Left lobe of liver (tissue), 2 donors: ENCODE measurements at places on chromosomes 2 and 18. TPM values are rescaled to one million over a fixed set of nuclear protein-coding genes. Genes with fewer than 3 reads are reported as not detected.

- DNase-seq, result no peak
Measured at GRCh38 chr2:241080405-241081189, 21.5 kb downstream of the MTERF4 start.

GRCh38 chr18:32618546-32618945, 147.9 kb upstream of the GAREM1 start:
- DNase-seq, result no peak

- no peak for DNase-seq
Measured at GRCh38 chr2:129849559-129850160, 129.8 kb upstream of the RAB6C start.

DNA sequence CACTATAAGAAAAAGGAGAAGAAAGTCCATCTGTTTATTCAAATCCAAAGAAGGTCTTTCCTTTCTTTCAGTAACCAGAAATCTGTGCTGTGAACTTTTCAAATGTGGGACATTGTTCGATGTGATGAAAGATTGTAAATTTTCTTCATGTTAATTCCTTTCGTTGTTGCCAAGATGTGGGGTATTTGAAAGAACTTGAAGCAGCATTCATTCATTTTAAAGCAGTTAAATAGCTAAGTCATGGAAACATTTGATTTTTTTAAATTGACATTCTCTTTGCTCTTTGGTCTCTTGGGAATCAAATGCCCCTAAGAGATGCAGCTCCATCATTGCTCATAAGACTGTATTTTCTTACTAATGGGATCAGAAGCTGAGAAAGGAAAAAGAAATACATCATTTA, 93.7 kb upstream of the EHBP1 start:
- no peak for DNase-seq

- DNase-seq, result no peak
Measured at GRCh38 chr18:61448316-61448715, 115.1 kb downstream of the CDH20 start.

GRCh38 chr2:59654710-59655109, 898.7 kb downstream of the BCL11A start:
- no peak for DNase-seq

GRCh38 chr2:64675860-64676259, 22.1 kb upstream of the SERTAD2 start:
- DNase-seq, result no peak

GRCh38 chr2:235804676-235805075, 310.8 kb downstream of the AGAP1 start:
- no peak for DNase-seq

- DNase-seq, result no peak
Measured at GRCh38 chr18:35971661-35972196, 750 bp upstream of the RMP24 start.

DNA sequence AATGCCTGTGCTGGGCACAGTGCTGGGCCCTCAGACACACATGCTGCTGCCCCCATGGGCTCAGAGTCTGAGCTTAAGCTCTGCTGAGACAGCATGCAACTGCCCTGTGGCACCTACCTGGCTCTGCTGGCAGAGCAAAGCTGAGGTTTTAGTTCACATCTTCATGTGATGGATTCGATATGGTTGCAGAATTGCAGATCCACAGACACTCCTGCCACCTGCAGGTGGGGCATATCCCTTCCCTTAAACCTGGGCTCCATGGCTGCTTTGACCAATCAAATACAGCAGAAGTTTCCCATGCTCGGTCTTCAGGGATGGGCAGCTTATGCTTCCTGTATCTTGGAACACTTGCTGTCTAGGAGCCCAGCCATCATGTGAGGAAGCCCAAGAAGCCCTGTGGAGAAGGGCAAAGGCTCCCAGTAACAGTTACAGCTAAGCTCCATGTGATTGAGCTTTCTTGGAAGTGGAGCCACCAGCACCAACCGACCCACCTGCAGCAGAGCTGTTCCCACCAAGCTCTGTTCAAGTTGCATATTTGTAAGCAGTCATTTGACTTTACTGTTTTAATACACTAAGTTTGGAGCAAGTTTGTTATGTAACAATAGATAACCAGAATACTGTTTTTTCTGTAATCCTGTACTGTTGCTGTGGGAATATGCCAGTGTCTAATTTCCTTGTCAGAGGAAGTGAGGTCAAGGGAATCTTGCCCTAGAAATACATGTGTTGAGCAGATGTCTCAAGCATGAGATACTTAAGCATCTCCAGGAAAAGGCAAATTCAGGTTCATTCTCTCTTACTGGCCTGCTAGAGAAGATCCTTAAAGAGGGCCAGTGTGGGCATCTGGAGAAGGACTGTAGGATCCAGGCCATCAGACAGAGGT, 79.3 kb downstream of the SH3RF3 start:
- peak; percentile 24 for DNase-seq

GRCh38 chr18:70337139-70337972, 48.5 kb downstream of the SOCS6 start:
- no peak for DNase-seq

DNA sequence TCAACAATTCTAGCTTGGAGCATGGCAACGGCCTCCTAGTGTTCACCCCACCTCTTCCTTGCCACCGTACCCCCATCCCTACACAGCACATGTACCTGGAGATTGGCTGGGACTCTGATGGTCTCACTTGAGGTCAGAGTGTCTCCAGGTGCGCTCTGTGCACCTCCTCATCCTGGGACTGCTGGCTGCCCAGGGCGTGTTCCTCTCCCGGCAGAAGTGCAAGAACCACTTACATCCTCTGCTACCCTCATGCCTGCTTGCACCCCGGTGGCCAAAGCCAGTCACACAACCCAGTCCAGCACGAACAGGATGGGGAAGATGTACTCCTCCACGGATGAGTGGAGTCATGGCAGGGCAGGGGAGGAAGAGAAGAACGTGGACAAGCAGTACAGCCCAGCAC, 151.5 kb downstream of the ASB1 start:
- DNase-seq, result no peak

GRCh38 chr2:16629770-16630169, 35.9 kb downstream of the CYRIA start:
- no peak for DNase-seq

DNA sequence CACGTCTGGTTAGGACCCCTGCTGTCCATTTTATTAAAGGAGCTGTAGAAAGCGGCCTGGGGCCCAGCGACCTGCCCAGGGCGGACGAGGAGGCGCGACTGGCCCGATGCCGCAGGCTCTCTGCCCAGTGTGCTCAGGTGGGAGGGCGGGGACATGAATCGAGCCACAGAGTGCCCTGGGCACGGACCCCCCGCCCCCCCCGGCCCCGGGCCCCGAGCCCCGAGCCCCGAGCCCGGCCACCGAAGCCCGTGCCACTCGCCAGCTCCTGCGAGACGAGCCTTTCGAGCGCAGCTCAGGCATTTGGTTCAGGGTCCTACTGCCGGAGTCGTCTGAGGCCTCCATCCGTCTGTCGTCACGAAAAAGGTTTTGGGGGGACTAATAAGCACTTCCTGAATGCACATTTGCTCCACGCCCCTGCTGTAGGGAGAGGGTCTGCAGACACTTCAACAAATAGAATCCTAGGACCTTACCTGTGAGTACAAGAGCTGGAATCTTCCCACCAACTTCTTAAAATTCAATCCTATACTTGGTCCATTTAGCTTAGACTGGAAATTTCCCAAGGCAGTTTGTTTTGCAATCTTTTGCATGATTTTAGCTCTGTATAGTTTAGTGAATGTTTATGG, 602 bp upstream of the ADAM17 start:
- DNase-seq, result no peak

GRCh38 chr2:120675460-120676130, 60.1 kb upstream of the GLI2 start:
- DNase-seq, result peak; percentile 76

GRCh38 chr2:25320077-25320476, 21.6 kb downstream of the DNMT3A start:
- DNase-seq, result no peak

- no peak for DNase-seq
Measured at GRCh38 chr18:2258954-2259353, 312.4 kb downstream of the METTL4 start.

GRCh38 chr18:75207310-75208154, 1.4 kb downstream of the PTGR3 start:
- no peak for DNase-seq

DNA sequence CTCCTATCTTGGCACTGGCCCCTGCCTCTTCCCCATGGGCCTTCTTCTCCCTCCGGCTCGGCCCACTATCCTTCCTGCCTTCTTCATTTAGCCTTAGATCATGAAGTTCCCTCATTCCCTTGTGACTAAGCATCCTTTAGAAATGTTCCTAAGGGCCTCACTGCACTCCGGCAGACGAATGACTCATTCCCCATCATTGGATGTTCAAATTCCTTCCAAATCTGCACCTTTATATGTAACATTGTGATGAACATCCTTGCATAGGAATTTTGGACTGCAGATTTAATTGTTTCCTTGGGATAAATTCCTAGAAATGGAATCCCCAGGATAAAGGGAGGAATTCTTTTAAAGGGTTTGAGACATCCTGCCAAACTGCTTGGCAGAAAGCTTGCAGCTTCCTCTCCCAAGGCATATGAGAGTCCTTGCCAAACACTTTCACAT, 19.0 kb downstream of the CRACDL start:
- DNase-seq, result no peak

DNA sequence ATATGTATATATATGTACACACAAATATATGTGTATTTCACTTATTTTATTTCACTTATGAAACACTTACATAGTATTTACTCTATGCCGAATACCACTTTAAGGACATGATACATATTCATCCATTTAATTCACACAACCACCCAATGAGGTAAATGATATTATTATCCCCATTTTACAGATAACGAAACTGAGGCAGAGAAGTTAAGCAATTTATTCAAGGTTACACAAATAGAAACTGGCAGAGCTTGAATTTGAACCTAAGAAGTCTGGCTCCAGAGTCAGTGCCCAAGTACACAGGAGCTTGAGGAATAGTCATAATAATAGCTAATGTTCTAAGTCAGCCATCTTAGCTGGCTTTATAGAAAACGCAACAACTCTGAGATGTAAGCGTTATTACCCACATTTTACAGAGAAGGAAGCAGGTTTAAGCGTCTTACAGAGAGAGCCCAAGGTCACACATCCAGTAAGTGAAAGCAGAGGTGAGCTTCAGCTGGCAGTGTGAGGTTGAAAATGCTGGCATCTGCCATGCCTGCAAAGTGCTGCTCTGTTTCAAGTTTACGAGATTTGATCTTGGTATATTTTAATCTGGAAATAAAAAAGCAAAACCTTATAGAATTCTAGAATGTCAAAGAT, 326.9 kb downstream of the LPIN1 start:
- DNase-seq, result no peak

DNA sequence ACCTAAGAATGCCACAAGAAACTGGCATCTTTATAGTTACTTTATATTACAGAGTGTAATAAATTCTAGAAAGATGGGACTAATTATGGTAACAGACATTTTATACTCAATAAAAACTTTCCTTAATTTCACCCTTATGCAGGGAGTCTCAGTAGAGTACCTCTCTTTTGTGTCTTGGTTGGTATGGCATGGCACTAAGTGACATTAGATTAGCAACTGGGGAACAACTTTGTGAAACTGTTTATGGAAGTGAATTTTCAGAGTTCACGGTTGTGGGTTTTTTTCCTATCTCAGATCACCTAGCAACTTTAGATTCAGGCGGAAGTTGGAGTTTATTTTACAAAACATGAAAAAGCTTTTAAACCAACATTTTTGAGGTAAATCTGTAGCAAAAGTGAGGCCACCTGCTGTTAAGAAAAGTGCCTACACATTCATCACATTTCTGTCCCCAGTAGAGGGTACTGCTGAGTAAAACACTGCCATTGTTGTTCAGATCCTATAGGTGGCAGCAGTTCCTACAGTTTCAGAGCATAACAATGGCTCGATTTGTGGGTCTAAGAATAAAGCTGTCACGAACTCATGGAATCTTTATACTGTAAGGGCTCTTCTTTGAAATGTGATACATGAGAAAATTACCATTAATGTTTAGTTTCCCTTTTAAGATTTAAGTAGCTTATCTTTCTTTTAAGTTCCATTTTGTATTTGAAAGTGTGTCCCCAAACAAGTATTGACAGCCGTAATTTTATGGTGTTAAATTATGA, 117.6 kb downstream of the CAMKMT start:
- DNase-seq, result no peak

- DNase-seq, result no peak
Measured at GRCh38 chr2:47485177-47485576, 82.2 kb downstream of the MSH2 start.

DNA sequence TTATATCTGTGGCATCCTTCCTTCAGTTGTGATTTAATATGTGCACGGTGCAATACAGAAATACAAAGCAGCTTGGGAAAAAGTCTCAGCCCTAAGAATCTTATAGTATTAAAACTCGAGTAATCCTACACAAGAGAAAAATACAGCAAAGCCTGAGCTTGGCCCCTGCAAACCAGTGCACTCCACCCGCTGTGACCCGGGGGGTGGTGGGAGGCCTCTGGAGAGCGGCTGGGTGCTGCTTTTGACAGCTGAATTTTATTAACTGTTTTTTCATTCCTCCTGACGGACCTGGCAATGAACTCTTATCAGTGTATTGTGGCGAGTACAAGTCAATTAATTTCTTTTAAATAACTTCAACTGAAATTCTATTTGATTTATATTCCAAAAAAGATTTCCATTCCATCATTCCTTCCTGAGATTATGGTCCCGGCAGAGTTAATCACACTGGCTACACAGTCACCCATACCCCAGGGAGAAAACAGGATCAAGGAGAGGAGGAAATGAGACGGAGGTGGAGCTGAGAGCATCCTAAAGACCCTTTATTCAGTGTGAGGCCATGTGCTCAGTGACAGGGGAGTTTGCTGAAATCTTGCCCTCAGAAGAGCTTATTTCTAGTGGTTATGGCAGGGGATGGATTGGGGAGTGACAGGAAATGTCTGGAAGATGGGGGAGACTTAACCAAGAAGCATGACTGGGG, 124.8 kb downstream of the KLHL29 start:
- no peak for DNase-seq

DNA sequence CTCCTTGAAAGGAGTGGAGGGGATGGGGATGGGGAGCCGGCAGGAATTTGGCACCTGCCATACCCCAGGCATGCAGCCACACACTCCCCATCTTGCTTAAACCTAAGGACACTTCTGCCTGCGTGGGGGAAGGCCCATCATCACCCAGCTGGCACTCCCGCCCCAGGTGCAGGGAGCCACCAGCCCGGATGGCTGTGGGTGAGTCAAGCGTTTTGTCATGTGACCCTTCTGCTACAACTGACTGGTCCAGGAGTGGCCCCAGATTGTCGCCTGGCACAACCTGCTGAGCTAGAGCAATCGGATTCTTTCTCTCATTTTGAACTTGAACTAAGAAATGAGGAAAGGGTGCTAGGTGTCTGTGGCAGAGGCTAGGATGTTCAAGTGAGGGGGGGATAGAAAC, 61.3 kb downstream of the TSN start:
- DNase-seq, result no peak

GRCh38 chr2:98293931-98294687, 52.1 kb upstream of the CNGA3 start:
- peak; percentile 59 for DNase-seq

CMPK2 gene
- total RNA-seq, result 3.2 TPM

RBM45 gene
- total RNA-seq, result 4.0 TPM

ADAM23 gene
- 0.03 TPM for total RNA-seq

SIX3 gene
- total RNA-seq, result not detected

ANKRD30BL gene
- not detected for total RNA-seq

CNGA3 gene
- not detected for total RNA-seq

ZBTB14 gene
- 7.7 TPM for total RNA-seq

TEKT4 gene
- total RNA-seq, result 0.28 TPM

KCNIP3 gene
- total RNA-seq, result 1.6 TPM

CD8B2 gene
- total RNA-seq, result not detected

GPR45 gene
- not detected for total RNA-seq

CRYGC gene
- not detected for total RNA-seq

DNER gene
- total RNA-seq, result 0.10 TPM
